Mammary epithelial cell (primary cell): ENCODE measurements at places on chromosomes 7 and 10. TPM values are rescaled to one million over a fixed set of nuclear protein-coding genes. Genes with fewer than 3 reads are reported as not detected.

Gene SPDYE6
- total RNA-seq: not detected in 2 replicates

Gene ZNF746
- 22.1 and 23.7 TPM in 2 replicates for total RNA-seq

Gene TMEM273
- total RNA-seq: not detected

Gene FAM25G
- not detected for total RNA-seq

Gene PIP
- total RNA-seq: not detected in 2 replicates

Gene TAS2R16
- total RNA-seq: not detected in 2 replicates

Gene TRIM74
- 0.50 TPM for total RNA-seq

Gene CRPPA
- total RNA-seq: 0.61 and 1.0 TPM in 2 replicates

Gene CPXM2
- total RNA-seq: 0.83 TPM

Gene KLLN
- 1.2 TPM for total RNA-seq

Gene TMEM236
- 0.28 and 0.67 TPM in 2 replicates for total RNA-seq

Gene ANKRD22
- total RNA-seq: not detected

Gene INHBA
- 71.5 and 147 TPM in 2 replicates for total RNA-seq

Gene PTF1A
- not detected for total RNA-seq

Gene HYCC1
- 50.6 and 72.5 TPM in 2 replicates for total RNA-seq

Gene BCCIP
- total RNA-seq: 21.2 TPM

Gene GNAT3
- not detected for total RNA-seq
